ENCODE measurements at places on chromosomes 12 and 14.
A peak's percentile ranks its signal among the peaks of the same experiment; 100 is the strongest.

- peak; percentile 81 for DNase-seq
These were observed 168.1 kb upstream of the NOVA1 start for GRCh38 chr14:26765768-26766520.

GRCh38 chr14:94048691-94049624, 22.8 kb downstream of the OTUB2 start:
- no peak for DNase-seq

GRCh38 chr12:113471619-113472171, at the start of gene LHX5:
Gene LHX5, minus strand, starts transcription at chr12:113471871. Its CDS starts 373 bp downstream, at chr12:113471498.
- no peak for DNase-seq

- peak; percentile 6 for DNase-seq
These were observed 226.3 kb upstream of the NOS1 start for GRCh38 chr12:117587631-117588287.

- DNase-seq, result no peak
These were observed 612.5 kb upstream of the TMEM132C start for GRCh38 chr12:127654383-127654985.

GRCh38 chr12:113048716-113049127, 7.8 kb upstream of the DTX1 start:
- DNase-seq, result peak; percentile 66

- DNase-seq, result peak; percentile 16
These were observed 89.8 kb downstream of the RERG start for GRCh38 chr12:15131431-15131830.

DNA sequence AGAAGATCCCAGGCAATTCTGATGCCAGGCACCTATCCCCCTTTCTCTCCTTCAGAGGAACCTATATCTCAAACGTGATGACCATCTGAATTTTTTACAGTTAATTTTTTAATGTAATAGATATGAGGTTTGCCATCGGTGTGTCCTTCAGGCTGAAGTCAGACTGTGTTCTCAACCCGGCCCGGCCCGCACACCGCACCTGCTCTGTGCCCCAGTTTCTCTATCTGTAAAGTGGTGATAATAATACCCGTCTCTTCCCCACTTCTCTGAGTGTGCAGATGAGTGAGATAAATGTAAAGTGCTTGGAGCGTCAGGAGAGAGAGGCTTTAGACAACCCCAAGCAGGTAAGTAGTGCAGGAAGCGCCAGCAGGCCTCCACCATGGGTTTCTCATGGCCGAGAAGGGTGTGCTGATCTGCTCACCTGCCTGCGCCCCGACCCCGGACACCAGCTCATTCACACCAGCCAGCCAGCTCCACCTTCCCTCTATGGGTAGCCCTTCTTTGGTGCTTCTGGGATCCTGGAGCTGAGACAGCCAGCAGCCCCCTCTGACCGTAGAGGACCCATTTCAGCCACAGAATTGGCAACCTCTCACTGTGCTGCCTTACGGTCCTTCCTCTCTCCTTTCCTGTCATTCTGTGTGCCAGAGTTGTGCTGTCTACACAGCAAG, 80.0 kb downstream of the ZFP36L1 start:
- no peak for DNase-seq

DNA sequence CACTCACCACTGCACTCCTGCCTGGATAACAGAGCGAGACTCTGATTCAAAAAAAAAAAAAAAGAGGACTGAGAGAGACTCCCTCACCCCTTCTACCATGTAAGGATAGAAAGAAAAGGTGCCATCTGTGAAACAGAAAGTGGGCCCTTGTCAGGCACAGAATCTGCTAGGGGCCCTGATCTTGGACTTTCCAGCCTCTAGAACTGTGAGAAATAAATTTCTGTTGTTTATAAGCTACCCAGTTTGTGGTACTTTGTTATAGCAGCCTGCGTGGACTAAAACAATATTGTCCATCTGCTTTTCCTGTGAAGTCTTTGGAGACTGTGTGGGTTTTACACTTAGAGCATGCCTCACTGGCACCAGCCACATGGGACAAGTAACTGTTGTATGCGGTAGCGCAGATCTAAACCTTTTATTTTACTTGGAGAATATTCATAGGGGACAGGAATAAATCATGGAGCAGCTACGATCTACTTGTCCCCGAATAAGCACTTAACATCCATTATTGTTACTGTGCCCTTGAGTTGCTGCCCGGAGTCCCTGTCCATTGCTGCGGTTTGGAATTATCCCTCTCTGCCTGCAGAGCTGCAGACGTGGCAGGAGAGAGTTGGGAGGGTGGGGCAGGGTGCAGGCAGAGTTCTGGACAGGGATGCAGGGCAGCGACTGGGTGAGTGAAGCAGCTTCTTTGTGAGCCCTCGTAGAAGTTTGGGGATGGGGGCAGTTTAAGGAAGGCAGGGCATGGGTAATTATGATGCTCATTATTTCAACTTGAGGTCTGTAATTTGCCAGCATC, 52.4 kb upstream of the STON2 start:
- DNase-seq, result no peak

GRCh38 chr12:123998991-123999359, 26.0 kb downstream of the ZNF664 start:
- DNase-seq, result no peak

- DNase-seq, result no peak
These were observed 61.2 kb upstream of the TMTC2 start for GRCh38 chr12:82625523-82625922.

DNA sequence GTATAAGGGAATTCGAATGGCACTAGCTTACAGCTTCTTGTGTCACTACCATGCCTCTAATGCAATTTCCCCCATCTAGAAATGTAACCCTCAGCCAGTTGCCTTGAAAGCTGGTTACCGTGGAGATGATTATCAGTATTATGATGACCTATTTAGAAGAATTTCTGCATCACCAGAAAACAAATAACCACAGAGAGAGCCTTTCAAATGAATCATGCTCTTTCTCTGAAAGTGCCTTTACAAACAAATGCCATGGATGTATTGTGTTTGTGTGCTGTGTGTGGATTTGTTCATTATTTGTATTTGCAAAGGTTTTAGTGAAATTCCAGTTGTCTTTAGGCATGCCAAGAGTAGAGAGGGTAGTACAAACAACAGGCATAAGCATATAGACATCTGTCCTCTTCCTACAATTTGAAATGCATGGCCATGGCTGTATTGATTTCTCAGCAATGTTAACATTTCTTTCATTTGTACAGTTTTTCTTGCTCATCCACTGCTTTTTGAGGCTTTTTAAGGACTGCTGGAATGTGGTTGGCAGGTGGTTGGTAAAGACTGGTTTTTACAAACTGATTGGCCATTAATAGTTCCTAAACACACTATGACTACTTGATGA, 266.5 kb downstream of the PAWR start:
- peak; percentile 91 for DNase-seq

DNA sequence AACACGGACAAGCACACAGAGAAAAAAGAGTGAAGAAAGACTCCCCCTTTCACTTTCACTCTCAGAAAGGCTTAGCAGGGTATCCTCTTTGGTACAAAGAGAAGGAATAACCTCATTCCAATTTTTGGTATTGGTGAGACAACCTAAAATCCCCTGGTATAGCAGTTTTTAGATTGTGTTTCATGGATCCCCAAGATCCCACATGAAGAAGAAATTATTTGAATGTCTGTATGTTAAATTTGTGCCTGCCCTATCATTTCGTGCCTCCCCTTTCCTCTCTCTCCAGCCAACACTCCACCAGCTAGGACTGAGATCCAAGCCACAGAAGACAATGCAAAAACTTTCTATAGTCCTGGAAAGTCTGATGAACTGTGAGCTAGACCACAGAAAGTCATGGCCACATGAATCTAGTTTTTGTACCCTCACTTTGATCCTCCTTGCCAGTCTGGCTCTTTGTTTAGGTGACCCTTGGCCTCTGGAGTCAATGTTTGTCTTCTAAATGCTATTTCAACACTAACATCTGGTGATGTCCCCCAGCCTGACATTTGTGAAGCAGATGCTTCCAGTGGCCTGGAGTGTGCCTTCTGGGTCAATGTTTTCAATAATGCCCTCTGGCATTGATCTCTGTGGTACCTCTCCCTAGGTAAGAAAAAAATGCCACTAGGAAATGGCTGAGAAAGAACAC, 181.9 kb upstream of the BMP4 start:
- DNase-seq, result peak; percentile 49

DNA sequence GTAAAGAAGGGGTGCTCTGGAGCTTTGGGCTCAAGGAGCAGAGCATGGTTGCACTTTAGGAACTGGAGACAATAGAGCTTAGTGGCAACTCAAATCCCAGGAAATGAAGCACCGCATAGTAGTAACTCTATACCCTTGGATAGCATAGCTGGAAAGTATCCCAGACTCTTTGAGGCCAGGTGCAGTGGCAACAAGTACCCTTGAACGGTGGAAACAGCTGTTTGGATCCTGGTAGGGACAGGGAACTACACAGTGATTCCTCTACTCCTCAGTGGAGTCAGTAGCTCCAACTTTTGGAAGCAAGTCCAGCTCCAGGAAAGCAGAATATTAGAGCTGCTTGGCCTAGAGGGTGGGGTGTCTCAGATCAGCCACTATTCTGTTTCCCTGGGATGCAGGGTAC, 129.0 kb upstream of the WSCD2 start:
- no peak for DNase-seq

DNA sequence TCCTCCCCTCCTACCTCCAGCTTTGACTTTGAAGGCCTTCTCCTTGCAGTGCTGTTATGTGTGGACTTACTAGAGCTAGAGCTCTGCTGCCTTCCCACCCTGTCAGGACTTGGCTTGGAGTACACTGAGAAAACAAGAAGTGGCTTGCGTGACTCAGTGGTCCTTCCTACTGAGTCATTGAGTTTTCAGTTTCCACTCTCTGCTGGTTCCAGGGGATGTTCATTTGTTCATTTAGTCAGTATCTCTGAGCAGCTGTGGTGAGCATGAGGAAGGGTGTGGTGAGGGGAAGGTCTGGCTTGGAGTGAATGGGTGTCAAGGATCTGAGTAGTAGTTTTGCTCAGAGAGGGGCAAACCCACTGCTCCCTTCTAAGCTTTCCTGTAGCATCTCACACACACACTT, 17.2 kb upstream of the ELK3 start:
- no peak for DNase-seq

DNA sequence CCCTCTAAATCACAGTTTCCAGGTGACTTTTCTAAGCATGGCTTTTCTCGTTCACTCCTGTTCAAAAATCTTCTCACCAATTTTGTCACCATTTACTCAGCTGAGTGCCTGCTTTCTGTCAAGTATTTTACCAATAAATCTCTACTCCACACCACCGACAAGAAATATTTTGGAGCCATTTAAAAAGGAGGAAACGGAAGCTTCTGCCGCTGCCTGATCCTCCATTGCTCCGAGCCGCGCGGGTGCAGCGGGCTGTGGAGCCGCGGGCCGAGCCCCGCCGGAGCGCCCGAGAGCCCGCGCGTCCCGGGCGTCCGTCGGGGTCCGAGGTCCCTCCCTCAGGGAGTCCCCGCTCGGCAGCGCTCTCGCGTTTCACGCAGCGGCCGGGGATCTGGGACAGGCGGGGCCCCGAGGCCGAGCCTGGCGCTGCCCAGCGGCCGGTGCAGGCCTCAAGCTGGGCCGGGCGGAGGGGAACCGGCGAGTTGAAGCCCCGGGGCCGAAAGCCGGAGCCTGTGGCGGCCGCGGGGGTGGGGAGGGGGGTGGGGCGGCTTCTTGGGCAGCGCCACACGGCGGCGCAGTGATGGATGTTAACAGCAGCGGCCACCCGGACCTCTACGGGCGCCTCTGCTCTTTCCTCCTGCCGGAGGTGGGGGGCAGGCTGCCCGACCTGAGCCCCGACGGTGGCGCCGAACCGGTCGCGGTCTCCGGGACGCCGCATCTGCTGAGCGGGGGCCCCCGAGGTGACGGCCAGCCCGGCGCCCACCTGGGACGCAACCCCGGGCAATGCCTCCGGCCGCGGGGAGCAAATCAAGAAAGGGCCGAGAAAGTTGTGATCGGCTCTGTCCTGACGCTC, 1.1 kb upstream of the HEBP1 start:
- peak; percentile 51 for DNase-seq

DNA sequence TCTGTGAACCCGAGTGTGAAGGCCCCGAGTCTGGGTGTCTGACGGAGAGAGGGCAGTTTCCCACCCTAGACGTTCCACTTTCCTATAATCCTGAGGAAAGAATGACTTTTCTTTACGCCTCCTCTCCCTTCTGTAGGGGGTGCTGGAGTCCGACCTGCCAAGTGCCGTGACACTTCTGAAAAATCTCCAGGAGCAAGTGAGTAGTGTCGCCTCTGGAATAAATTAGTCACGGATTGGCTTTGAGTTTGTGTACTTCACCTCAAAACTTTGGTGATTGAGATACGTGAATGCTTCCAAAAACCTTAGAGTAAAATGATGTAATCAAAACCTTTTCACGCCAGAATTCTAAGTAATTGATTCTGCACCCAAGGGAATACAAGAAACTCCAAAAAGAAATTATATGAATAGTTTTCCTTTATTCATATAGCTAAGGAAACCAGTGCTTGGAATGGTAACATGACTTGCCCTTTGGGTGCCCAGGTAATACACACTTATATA, 452 bp downstream of the NGDN start:
- no peak for DNase-seq

DNA sequence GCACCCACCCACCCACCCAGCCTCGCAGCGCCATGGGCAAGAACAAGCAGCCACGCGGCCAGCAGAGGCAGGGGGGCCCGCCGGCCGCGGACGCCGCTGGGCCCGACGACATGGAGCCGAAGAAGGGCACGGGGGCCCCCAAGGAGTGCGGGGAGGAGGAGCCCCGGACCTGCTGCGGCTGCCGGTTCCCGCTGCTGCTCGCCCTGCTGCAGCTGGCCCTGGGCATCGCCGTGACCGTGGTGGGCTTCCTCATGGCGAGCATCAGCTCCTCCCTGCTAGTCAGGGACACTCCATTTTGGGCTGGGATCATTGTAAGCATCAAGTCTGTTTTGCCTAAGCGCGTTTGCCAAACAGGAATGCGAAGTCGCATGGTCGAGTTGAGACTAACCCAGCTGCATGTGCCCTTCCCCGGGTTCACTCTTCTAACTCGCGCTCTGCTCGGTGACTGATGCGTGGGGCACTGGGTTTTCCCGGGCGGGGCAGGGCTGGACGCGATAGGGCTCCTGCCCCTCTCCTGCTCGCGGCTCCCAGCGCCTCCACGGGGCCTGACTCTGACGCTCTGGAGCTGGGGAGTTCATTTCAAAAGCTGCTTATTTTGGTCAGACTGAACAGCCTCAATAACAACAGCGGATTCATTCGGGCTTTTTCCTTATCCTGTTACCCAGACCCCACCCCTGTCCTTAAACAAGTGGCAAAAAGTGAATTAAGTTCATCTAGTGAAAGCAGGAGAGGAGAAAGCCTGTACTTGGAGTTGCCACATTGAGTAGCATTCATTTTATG, 458 bp downstream of the SSPN start:
- DNase-seq, result peak; percentile 37

Data from fibroblast of villous mesenchyme (primary cell).